Midbrain (tissue), 1 donor: ENCODE measurements at places on chromosomes 5 and 9.

GRCh38 chr5:163564321-163564938 is 59.0 kb downstream of the MAT2B start:
- peak; percentile 75 for DNase-seq

GRCh38 chr9:113483676-113484257 is 20.2 kb downstream of the RGS3 start:
- DNase-seq = no peak

GRCh38 chr9:24011881-24012280 is 185.8 kb upstream of the ELAVL2 start:
- no peak for DNase-seq

- no peak for DNase-seq
Observed at GRCh38 chr5:97418462-97418861, 235.4 kb upstream of the RIOK2 start.

- DNase-seq = no peak
Observed at GRCh38 chr9:6153425-6153824, 62.2 kb upstream of the IL33 start.

DNA sequence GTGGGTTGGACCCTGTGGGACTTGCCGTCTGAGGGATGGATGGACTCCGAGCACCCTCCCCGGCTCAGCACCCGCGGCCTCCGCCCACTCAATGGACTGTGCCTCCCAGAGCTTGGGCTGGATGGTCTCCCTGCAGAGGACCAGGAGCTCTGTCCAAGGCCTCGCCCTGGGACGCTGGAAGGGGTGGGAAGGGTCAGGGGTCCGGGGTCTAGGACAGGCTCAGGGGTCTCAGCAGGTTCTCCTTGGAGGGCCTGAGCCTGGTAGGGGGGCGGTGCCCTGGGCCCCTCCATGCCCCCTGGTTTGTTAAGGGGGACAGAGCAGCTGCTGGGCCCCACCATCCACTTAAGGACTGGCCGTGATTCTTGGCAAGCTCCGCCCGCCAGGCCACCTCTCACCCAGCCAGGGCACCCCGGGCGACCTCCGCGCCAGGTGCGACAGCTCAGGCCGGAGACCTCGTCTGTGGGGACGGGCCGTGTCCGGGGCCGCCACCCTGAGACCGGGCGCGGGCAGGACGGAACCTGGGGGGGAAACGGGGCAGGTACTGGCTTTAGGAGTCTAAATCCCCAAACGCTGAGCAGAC is 29.2 kb downstream of the EXOC3 start:
- DNase-seq = no peak

DNA sequence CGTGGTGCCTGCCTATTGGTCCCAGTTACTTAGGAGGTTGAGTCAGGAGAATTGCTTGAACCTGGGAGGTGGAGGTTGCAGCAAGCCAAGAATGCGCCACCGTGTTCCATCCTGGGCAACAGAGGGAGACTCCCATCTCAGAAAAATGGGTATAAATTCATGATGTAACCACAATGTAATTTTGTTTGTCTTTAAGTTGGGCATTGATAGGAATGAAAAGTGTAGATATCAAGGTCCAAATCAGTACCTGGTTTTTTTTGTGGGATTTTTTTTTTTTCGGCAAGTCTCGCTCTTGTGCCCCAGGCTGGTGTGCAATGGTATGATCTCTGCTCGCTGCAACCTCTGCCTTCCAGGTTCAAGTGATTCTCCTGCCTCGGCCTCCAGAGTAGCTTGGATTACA is 7.4 kb downstream of the NPM1 start:
- DNase-seq = no peak

- no peak for DNase-seq
Observed at GRCh38 chr5:115657881-115658233, 32.0 kb upstream of the TMED7 start.

- DNase-seq = no peak
Observed at GRCh38 chr5:181192337-181193046, 12.5 kb downstream of the TRIM7 start.

GRCh38 chr9:93774331-93775102 is 180.6 kb downstream of the BARX1 start:
- DNase-seq = no peak

DNA sequence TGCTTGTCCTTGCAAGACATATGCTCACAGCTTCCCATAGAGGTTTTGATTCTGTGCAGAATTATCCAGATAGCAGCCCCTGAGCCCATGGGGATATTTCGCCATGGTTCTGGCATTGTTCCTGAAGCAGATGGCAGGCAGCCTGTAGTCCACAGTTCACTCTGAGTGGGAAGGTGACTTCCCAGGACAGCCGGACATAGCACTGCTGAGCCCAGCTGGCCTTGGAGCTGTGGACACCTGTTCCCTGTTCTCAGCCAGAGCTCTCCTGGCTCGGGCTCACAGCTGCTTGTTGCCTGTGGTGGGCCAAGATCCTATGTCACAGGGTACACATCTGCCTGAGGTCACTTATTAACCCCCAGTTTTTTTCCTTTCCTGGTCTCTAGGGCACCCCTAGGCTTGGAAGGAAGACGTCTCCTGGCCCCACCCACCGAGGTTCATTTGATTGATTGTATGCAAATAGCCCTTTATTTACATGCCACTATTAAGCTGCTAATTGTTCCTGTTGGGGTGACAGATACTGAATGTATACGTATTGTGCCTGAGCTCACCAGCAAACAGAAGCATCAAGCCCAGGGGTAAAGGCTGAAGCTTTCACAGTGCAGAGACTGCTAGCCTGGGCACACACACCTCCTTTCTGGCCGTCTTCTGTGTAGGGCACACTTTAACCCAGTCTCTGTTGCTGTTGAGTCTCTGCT is 96.6 kb upstream of the DMRT1 start:
- no peak for DNase-seq

- DNase-seq = no peak
Observed at GRCh38 chr5:166834246-166834645, 1457.2 kb upstream of the WWC1 start.

GRCh38 chr9:134908524-134909309 is 9.0 kb downstream of the FCN1 start:
- DNase-seq = no peak

GRCh38 chr9:90979138-90979551 is 177.5 kb downstream of the SYK start:
- no peak for DNase-seq

GRCh38 chr9:107175041-107175440 is 108.0 kb upstream of the RAD23B start:
- no peak for DNase-seq

- no peak for DNase-seq
Observed at GRCh38 chr5:100852988-100853449, 50.1 kb downstream of the ST8SIA4 start.

- DNase-seq = no peak
Observed at GRCh38 chr9:91156451-91157234, 205.1 kb downstream of the AUH start.

DNA sequence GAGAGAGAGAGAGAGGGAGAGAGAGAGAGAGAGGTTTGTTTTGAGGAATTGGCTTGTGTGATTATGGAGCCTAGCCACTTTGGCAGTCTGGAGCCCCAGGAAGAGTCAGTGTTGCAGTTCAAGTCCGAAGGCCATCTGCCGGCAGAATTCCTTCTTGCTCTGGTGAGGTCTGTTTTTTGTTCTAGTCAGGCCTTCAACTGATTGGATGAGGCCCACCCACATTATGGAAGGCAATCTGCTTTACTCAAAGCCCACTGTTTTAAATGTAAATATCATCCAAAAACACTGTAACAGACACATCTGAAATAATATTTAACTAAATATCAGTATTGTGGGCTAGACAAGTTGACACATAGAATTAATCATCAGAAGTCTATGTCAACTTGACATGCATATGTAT is 11.4 kb upstream of the GRM6 start:
- DNase-seq = no peak

GRCh38 chr9:94937214-94937903 is 210.9 kb downstream of the AOPEP start:
- DNase-seq = no peak

- no peak for DNase-seq
Observed at GRCh38 chr9:95644377-95644776, 127.6 kb upstream of the PTCH1 start.

GRCh38 chr5:6228257-6229250 is 149.8 kb downstream of the MED10 start:
- DNase-seq = no peak

DNA sequence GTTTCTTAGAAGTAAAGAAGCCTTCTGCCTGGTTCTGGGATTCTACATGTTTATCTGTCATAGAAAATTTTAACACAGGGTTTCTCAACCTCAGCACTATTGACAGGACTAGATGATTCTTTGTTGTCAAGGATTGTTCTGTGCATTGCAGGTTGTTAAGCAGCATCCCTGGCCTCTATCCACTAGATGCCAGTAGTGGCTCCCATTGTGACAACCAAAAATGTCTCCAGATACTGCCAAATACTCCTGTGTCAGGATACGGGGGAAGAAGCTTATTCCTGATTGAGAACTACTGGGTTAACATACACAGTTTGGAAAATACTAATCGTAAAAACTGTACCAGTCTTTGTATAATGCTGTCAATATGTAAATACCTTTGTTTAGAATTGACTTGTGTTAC is 167.1 kb downstream of the NIPBL start:
- peak; percentile 55 for DNase-seq

DNA sequence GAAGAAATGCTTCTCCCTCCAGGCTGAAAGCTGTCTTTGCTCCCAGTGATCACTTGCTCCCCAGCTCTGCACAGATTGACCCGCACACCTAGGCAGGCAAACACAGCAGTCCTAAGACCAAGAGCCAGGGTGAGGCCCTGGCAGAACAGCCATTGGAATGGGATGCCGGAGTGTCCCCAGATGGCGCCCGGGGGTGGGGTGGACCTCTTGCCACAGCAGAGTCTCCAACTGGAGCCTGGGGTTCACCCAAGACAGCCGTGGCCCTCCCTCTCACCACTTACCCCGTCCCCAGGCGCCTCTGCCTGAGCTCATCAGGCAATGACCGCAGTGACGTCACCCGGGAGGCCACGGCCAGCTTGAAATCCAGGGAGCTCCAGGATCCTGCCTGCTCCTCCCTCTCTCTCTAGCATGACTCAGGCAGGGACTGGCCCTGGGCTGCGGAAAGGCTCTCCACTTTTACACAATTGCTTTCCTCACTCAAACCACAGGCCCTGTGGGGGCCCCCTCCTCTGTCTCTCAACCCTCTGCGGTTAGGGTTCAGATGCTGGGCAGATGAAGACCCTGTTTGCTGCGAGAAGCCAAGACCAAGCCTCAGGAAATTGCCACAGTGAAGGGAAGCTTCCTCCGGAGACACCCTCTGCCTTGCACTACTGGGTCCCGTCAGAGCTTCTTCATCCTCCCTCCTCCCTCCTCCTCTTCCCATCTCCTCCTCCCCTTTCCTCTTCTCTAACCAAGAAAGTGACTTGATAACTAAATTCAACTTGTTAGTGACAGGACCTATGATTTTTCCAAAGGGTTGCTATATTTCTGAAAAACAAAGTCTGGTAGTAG is 24.3 kb upstream of the PTGES start:
- DNase-seq = peak; percentile 2

DNA sequence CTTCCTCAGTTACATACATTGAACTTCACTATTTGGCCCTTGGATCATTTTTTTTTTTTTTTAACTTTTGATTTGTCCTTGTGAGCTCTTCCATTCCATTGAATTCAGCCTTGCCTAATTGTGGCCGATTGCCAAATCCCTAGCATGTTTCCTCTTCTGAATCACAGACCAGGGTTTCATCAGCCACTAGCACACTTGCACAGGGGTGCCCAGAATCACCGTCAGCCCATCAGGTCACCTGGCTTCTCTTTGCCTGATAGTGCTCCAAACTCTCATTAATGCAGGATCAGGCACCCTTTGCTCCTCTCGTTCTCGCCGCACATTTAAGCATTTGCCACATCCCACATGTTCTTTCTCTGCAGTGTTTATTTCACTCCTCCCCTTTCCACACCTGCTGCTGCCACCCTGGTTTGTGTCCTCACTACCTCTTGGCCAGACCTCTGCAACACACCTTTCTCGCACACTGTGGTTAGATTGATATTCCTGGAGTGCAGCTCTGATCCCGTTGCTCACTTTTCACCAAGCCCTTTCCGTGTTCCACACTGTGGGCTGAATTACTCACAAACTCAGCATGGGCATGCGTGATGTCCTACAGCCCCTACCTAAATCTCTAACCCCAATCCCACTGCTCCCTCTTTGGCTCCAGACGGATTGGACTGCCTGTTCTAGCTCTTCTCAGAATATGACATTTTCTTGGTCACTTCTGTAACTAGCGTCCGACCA is 9.8 kb downstream of the PIK3R1 start:
- peak; percentile 39 for DNase-seq

- no peak for DNase-seq
Observed at GRCh38 chr5:176192094-176192721, 46.0 kb upstream of the SIMC1 start.

GRCh38 chr5:179765400-179765799 is 28.4 kb upstream of the LTC4S start:
- no peak for DNase-seq

- peak; percentile 42 for DNase-seq
Observed at GRCh38 chr5:172412724-172413286, 41.5 kb downstream of the SH3PXD2B start.

- no peak for DNase-seq
Observed at GRCh38 chr5:124843596-124843899, 97.1 kb upstream of the ZNF608 start.

- no peak for DNase-seq
Observed at GRCh38 chr5:133510634-133511262, 101.6 kb downstream of the FSTL4 start.

DNA sequence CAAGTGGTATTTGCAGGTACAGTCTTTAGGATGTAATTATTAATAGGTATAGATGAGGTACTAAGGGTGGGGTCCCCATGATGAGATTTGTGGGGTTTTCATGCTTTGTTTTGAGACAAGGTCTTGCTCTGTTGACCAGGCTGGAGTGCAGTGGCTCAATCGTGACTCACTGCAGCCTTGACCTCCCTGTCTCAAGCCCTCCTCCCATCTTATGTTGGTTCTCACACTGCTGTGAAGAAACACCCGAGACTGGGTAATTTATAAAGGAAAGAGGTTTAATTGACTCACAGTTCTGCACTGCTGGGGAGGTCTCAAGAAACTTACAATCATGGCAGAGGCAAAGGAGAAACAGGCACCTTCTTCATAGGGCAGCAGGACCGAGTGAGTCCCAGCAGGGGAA is 217.5 kb downstream of the CDK5RAP2 start:
- DNase-seq = no peak

DNA sequence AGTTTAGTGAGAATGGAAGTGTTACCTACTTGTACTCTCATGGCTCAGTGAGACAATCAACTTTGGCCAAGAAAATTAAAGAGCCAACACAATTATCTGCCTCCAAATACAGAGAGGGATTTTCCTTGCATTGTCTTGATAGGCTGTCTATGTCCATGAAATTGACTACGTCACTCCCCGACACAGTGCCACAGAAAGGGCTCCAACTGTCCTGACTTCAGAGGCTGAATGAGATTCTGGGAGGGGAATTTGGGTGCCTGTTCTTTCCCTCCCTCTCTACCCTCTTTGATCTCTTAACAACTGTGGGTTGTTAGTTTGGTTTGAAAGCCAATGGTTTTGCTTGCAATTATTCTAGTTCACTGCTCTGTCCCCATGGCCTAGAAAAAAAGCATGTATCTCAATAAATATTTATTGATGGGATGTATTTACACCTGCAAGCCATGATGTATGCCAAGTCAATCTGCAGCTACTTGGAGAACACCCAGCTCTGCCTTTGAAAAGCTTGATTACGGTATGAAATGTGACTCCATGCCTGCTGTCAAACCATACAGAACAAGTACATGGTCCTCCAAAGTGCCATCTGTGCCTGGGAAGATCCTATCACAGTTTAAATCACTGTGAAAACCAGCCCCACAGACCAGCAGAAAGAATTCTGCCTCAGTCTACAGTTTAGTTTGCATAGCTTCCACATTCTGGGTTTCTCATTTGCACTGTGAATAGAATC is 37.3 kb downstream of the CAPSL start:
- DNase-seq = no peak

GRCh38 chr5:150180241-150181026 is 9.4 kb upstream of the SLC6A7 start:
- DNase-seq = peak; percentile 81
